ENCODE measurements at places on chromosomes 5 and 9.
A peak's percentile ranks its signal among the peaks of the same experiment; 100 is the strongest.

DNA sequence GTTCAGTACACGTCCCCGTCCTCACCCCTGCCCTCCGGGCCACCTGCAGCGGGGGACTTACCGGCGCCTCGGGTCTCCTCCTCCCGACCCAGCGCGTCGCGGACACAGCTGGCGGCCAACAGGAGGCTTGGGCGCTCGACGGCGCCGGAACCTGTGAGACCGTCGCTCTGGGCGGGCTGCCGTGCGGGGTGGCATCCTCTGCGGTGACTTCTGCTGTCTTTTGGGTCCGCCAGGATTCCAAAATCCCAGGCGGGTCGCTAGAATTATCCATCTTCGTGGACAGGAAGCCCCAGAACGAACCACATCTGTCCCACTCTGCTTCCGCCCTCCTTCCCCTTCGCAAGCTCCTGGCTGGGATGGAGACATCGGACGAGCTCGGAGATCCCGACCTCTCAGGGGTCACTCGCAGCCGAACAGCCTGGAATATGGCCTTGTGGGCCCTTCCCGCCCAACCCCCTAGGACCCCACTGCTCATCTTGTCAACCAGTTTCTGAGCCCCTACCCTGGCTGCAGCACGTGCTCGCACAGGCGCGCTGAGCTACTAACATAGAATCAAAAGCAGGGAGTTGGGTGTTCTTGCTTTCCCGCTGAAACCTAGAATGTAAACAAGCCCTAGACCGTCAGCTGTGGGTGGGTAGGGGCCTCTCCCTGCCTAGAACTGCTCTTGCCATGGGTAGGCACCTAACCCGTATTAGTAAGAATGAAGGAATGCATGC is 947 bp upstream of the MARCHF3 start:
- DNase-seq: no peak

DNA sequence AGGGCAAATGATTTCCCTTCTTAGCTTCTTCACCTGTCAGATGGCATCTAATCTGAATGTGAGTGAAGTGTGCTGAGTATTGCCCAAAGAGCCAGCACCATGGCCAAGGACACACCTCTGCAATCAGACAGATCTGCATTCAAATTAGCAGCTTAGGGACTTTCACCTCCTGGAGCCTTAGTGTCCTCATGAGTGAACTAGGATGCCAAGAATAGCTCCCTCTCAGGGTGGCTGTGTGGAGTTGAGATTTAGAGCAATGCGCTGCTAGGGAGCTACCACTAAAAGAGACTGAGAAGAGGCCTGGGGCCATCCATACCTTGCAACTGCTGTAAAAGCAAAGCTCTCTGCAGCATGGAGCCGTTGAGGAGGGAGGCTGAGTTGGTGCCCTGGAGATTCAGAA is 1.4 kb downstream of the CIZ1 start:
- DNase-seq: no peak

DNA sequence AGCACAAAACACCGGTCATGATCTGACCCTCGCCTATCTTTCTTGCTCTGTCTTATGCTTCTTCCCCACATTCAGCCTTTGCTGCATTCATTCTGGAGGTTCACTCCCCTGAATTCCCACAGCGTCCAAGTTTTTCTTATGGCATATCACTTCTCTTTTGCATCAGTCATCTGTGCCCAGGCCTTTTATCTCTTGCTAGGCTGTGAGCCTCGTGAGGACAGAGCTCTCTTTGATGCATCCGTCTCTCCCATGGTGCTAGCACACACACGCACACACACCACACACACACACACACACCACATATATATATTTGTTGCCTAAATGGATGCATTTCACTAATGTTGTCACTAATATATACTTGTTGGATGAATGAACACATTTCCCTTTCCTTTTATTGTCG is 45.8 kb upstream of the ATG10 start:
- no peak for DNase-seq

DNA sequence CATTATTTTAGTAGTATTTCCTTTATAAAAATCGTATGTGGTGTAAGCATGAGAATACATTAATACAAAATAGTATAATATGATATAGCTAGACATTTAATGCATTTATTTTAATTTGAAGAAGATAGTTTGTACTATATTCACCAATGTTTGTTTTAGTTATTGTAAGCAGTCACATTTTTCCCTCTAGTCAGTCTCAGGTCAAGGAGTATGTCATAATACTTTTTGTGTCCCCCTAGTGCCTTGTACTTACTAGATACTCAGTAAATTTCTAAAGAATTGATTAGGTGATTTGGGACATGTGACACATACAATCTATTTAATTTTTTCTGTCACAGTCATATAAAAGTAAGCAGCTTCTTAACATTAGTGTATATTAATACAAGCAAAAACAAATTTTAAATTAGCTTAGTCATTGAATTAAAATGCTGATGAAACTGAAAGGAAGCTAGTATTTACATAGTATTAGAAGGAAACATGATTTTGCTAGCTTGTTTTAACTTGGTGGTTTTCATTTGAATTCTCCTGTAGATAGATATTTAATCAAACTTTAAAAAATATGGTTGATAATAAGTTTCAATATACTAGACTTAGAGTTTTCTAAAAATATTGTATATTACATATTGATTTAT is 242.2 kb downstream of the FER start:
- DNase-seq: no peak

DNA sequence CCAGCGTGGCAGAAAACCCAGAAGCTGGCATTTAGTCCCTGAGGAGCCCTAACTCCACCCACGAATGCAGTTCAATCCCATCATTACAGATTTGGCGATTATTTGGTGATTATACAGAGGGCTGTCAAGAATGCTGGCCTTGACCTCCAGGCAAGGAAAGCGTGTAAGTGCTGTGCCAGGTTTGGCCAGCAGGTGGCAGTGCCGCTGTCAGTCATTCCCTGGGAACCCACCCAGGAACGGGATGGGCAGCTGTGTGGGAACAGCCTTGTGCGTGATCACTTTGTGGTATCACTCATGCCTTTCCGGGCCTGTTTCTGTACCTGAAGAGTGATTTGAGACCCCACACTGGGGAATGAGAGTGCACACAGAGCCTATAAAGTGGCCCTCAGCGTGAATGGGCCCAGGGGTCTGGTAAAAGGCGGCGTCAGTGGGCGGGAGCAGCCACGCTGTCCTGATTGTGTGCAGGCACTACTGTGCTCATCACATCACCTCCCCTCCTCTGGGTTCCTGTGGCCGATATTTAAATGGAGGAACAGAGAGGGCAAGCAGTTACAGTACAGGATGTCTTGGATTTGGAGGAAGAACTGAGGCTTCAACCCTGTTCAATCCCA is 215.6 kb downstream of the ROR2 start:
- no peak for DNase-seq

- DNase-seq: no peak
These were observed 693.8 kb downstream of the DNAH5 start for GRCh38 chr5:13250464-13251291.

- peak; percentile 10 for DNase-seq
These were observed 721 bp upstream of the MAML1 start for GRCh38 chr5:179731791-179732411.

DNA sequence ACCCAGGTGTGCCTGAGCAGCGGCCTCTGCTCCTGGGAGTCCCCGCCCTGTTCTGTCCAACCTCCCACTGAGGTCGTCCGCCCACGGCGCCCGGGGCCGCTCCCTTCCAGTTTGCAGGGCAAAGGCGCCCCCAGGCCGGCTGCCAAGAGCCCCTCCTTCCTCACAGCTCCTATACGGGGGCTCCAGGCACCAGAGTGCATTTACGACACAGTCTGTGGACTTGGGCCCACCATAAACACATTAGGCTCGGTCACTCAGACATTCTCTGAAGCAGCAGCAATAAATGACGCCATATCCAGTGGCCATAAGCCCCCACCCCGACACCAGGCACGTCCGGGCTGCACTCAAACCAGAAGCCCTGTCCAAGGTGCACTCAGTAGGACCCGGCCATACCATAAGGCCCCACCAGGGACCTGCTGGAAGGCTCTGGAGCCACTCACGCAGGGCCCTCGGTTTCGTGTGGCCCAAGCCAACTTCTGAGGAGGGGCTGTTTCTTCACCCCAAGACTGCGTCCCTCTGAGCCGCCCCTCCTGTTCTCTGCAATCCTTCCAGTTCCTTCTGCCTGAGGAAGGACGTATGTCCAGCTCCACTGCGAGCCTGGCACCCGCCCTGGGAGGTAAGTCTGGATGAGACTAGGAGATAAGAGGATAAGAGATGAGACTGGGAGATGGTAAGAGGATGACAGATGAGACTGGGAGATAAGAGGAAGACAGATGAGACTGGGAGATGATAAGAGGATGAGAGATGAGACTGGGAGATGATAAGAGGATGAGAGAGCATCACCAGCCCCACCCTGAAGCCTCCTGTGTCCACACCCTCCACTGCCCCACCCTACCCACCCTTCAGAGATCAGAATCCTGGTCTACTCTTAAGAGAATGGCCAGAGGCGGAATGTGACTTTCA is 26.7 kb downstream of the SLC6A18 start:
- no peak for DNase-seq

GRCh38 chr9:76018761-76019160 is 128.3 kb downstream of the PCSK5 start:
- no peak for DNase-seq

- no peak for DNase-seq
These were observed 84.9 kb downstream of the TEK start for GRCh38 chr9:27193886-27194285.

GRCh38 chr5:10474521-10475075 is 32.9 kb downstream of the ROPN1L start:
- no peak for DNase-seq

DNA sequence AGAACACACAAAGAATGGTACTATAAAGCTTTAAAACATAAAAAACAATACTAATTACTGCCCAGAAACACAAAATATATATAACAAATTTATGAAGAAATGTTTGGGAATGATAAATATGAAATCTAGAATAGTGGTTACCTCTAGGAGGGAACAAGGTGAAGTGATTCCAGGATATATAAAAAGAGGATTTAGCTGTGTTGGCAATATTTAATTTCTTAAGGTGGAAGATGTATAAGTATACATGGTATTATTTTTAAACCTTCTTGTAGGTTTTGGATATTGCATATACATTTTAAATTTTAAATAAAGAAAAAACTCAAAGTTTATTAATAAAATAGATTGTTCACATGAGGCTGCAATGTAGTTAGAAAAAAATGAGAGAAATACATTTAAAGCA is 112.7 kb upstream of the ZNF618 start:
- DNase-seq: no peak

GRCh38 chr5:74384851-74385250 is 255.7 kb downstream of the ENC1 start:
- DNase-seq: no peak

GRCh38 chr9:110047955-110048402 is 160.0 kb downstream of the C9orf152 start:
- no peak for DNase-seq

DNA sequence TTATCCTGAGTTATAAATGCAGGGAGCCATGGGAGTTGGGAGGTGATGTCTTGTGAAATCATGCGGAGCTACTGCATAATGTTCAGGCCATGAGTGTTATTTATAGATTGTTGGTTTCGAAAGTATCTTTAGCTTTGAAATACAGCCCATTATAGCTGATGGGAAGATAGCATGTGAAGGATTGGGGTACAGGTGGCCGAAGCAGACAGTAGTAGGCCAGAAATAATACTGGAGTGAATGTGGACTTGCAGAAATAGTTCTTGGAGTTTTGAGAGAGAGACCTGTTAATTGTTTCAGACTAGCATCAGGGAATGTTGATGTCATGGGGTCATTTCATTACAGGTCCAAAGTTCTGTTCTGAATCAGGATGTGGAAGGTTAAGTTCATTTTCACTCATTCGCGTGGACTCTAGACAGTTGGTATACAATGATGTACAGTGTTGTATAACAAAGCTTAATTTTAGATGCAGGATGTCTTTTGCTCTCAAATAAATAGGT is 3.8 kb downstream of the ATP6V1G1 start:
- DNase-seq: no peak

GRCh38 chr5:112935675-112936074 is 13.6 kb upstream of the REEP5 start:
- DNase-seq: no peak

DNA sequence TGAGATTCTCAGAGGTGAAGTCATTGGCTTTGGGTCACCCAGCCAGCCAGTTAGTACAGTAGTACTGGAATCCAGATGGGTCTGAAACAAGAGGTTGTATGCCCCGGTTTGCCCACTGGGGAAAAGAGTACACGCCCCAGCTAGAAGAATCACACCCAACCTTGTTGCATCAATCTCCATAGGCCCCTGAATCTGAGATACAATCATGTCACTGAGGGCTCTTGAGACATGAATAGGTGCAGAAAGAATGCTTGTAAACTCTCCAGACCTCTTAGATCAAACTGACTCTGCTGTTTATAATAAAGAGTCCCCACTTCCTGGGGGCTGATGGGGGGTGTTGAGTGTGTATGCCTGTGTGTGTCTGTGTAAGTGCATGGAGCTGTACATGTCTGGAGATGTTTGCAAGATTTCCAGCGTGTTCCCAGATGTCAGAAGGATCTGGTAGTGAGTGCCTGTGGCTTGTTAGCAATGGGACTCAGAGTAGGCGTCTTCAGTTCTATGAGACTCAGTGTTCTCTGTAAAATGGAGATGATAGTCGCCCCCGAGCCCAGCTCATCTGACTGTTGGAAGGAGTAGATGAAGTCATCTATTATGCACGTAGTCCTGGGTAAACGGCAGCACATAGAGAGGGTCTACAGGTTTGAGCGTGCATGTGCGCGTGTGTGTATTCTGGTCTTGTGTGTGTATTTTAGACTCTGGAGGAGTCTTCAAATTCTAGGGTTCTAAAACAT is 48.2 kb downstream of the COL27A1 start:
- no peak for DNase-seq

DNA sequence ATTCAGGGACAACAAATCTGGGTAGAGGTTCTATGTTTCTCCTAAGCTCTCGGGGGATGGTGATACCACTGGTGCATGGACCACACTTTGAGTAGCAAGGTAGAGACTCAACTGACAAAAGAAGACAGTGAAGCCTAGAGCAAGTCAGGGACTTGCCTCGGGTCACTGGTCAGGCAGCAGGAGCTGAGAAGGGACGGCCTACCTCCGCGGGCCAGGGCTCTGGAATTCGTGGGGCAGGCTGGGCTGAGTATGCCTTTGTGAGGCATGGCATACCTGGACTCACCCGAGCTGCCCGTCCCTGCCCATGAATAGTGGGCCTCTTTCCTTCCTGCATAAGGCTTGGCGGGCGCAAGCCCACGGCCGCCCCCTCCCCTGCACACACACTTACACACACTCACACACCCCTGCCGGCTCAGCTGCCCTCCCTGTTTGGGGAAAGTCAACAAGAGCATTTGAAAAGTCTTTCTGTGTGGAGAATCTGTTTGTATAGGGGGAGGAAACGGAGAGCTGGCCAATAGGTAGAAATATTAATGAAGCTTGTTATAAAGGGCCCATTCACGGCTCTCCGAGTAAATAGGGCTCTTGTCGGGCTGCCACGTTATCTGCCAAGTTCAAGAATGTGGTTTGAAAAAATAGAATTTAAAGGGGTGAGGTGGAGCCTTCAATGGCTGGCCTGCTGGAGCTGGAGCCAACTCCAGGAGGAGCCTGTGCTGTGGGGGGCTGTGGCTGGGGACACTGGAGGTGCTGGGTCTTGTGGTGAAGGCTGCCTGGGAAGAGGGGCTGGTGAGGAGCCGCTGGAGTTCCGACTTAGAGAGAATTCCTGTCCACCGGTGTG is 19.1 kb upstream of the KIF12 start:
- DNase-seq: no peak

- no peak for DNase-seq
These were observed 19.4 kb upstream of the NOTCH1 start for GRCh38 chr9:136565086-136565714.

All from stimulated activated CD4-positive, alpha-beta T cell treated with anti-CD3 and anti-CD28 coated beads, Interleukin-15, amount 100 ng/mL, for 1 hour (primary cell).